ACHN (cell line): ENCODE measurements at places on chromosomes 1 and 21.

DNA sequence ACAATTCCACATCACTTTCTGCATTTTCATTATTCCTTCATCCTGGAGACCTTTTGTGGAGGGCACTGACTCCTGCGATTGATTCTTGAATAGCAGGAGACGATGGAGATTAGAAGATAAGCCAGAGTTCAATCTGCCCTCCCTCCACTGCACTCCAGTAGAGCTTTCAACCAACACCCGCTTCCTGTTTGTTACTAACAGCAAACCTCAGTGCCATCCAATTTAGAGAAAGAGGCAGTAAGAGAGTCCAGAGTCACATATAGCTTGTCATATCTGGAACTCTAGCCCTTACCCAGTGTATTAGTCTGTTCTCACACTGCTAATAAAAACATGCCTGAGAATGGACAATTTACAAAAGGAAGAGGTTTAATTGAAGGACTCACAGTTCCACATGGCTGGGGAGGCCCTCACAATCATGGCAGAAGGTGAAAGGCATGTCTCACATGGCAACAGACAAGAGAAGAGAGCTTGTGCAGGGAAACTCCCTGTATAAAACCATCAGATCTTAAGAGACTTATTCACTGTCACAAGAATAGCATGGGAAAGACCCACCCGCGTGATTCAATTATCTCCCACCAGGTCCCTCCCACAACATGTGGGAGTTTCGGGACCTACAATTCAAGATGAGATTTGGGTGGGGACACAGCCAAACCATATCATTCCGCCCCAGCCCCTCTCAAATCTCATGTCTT lies 55.9 kb downstream of the PCBP3 start:
- DNase-seq = no peak

GRCh38 chr1:109619576-109620400 lies at the start of the genes AMPD2 and GNAT2:
AMPD2 (plus strand) TSS chr1:109619837; CDS start chr1:109621176, 1,339 bp downstream.
GNAT2 (minus strand) TSS chr1:109619616; CDS start chr1:109612870, 6,746 bp downstream.
- peak; percentile 74 for DNase-seq

- DNase-seq = no peak
Observed at GRCh38 chr1:205056188-205056611, 13.2 kb downstream of the CNTN2 start.

- DNase-seq = no peak
Observed at GRCh38 chr21:41470054-41470453, 37.9 kb downstream of the TMPRSS2 start.

- no peak for DNase-seq
Observed at GRCh38 chr1:101000131-101000873, 25.3 kb downstream of the DPH5 start.

GRCh38 chr1:18927654-18928272 lies 25.4 kb upstream of the ALDH4A1 start:
- no peak for DNase-seq

DNA sequence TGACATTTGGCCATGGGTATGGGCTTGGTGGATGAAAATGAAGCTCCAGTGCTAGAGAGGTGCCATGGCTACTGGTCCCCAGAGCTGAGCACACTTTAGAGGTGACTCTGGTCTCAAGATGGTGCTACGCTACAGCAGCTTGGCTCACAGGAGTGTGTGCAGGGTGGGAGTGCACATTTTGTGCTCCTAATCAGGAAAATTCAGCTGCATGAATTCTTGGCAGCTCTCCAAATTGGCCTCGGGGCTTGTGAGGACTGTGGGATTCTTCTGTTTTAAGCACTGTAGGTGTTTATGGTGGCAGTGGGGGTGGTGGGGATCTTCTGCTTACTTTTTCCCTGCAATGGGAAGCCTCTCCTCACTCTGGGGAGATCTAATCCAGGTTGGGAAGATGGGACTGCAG lies 17.3 kb upstream of the TIPRL start:
- DNase-seq = no peak

DNA sequence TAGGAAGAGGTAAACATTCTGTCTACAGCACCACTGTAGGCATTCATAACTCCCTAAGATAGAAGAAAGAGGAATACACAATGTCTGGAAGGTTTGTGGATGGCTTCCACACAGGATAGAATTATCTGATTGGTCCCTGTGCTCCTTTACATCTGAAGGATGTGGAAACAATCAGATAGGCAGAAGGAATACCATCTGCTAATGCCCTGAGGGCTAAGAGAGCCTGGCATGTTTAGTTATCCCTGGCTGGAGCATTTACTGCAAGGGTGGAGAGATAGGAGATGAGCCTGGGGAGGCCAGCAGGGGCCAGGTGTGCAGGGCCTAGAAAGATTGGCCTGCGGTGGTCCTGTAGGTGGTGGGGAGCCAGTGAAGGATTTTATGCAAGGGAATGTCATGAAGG lies 8.6 kb upstream of the ACBD3 start:
- DNase-seq = no peak

DNA sequence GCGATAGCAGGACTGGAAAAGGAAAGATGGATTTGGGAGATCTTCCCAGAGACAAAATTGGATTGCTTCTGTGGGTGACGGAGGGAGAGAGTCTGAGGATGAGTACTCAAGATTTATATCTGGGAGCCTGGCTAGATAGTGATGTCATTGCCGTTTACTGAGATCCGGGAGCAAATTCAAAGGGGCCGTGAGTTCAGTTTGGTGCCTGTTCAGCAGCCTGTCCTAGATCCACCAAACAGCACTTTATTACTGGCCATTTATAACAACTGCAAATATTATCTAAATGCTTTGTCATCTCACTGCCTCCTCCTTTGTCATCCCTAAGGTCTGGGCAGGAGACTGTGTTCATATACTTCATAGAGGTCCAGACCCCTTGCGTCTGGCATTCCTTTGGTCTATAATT lies 29.2 kb downstream of the MAPKAPK2 start:
- DNase-seq = no peak
